ENCODE measurements at places on chromosomes 6 and 20.
A peak's percentile ranks its signal among the peaks of the same experiment; 100 is the strongest.

- DNase-seq = peak; percentile 45
Observed at GRCh38 chr20:36491901-36492617, 49.3 kb upstream of the MYL9 start.

DNA sequence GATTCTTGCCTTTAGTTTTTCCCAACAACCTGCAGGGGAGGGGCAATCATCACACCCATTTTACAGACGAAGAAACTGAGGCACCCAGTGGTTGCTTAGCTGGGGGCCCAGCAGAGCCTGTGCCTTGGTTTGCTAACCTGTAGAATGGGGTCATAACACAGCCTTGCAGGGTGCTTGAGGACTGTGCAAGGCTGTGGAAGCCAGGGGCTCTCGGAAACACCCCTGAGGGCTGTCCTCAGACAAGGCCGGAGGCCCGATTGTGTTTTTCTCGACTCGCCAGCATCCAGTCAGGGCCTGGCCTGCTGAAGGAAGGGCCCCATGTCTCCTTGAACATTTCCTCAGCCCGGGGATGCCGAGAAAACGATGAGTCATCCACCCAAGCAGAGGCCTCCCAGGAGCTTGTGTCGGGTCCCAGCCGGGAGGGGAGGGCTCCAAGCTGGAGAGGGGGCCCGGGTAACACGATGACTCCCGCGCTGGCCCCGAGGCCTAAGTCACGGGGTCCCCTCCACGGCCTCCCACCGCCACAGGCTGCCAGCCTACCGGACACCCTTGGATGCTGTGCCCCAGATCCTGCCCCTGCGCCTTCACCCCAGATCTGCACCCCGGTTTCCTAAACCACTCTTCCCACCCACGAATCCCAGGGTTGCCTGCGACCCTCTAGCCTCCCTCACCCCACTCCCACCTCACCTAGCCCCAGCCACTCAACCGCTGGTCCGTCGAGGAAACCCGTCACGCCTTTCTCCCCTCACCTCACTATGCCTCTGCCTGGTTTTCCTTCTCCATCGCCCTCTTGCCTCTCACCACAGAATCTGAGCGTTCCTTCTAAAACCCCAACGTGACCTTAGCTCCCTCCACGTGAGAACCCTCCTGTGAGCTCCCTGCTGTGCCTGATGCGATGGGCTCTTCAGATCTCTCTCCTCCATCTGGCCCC, 10.6 kb downstream of the NOL4L start:
- peak; percentile 39 for DNase-seq

- peak; percentile 83 for DNase-seq
Observed at GRCh38 chr20:62977613-62978560, 25.4 kb downstream of the SLC17A9 start.

DNA sequence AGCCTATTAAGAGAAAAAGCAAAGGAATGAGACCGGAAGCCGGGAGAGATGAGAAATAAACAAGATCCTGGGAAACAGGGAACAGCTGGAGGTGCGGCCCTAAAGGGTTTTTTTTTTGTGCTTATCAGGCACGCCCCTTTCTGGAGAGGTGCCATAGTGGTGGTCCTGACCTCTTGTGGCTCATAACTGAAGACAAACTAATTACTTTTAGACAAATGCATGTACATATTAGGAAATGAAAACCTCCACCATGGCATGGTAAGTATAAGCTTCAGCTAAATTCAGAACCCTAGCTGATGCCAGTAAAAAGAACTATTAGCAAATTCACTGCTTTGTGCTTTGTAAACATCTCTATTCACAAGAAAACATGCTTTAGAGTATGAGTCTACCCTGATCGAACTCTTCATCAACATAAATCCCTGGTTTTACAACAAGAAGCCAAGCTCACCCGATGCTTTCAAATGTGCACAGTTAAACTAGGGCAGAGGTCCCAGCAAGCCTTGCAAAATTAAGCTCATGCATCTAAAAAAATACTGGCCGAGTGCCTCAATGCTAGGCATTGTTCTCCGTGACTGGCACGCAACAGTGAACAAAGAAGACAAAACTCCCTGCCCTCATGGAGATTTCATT, 96.4 kb upstream of the MRPS10 start:
- DNase-seq = no peak

GRCh38 chr20:47489448-47489872, 12.2 kb upstream of the NCOA3 start:
- DNase-seq = no peak

DNA sequence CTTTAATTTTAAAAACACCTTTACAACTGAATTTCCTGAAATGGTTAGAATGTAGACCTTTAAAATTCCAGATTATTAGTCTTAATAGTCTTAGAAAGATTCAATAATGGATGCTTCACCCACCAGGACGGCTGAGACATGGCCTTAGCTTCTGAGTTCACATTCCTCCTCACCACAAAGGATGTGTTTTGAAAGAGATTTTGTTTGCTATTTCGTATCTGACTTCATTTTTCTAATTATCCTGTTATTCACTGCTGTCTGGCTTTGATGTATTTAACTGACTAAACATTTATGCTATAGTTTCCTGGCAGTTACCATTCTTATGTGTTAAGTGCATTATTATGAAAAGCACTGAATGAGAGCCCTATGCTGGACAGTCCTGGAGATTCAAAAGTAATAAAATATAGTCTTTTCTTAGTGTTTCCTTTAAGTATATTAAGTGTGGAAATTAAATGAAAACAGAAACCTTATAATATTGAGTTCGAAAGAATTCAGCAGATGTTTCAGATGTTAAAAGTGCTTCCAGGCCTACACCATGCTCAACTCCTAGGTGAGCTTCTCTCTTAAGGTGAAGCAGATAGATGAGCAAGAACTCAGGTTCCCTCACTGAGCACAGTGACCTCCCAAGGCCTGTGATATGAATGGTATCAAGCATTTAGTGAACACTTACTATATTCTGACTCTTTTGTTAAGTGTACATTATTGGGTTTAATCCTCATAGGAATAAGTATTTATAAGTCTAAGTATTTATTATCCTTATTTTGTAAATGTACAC, 40.3 kb downstream of the MAP3K4 start:
- no peak for DNase-seq

- DNase-seq = no peak
Observed at GRCh38 chr6:136486357-136486756, 63.9 kb downstream of the MAP7 start.

GRCh38 chr6:152859225-152859624, 108.6 kb downstream of the VIP start:
- DNase-seq = no peak

GRCh38 chr6:156686301-156686994, 90.7 kb upstream of the ARID1B start:
- DNase-seq = no peak

DNA sequence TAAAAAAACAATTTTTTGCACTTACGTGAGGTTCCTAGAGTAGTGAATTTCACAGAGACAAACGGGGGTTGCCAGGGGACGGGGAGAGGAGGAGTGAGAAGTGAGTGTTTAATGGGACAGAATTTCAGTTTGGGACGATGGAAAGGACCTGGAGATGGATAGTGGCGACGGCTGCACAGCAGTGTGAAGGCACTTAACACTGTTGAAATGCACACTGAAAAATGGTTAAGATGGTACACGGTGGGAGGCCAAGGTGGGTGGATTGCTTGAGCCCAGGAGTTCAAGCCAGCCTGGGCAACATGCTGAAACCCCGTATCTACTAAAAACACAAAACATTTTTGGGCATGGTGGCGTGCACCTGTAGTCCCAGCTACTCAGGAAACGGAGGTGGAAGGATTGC, 31.4 kb downstream of the RPP40 start:
- no peak for DNase-seq

DNA sequence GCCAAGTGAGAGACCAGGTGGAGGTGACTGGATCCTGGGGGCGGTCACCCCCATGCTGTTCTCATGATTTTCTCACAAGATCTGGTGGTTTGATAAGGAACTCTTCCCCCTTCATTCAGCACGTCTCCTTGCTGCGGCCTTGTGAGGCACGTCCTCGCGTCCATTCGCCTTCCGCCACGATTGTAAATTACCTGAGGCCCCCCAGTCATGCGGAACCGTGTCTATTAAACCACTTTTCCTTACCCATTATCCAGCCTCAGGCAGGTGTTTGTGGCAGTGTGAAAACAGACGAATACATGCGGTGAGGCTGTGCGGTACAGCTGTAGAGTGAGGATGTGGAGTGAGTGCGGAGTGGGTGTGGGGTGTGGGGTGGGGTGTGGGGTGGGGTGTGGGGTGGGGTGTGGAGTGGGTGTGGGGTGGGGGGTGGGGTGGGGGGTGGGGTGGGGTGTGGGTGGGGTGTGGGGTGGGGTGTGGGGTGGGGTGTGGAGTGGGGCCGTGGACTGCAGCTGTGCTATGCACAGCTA, 12.1 kb upstream of the NTSR1 start:
- DNase-seq = no peak

DNA sequence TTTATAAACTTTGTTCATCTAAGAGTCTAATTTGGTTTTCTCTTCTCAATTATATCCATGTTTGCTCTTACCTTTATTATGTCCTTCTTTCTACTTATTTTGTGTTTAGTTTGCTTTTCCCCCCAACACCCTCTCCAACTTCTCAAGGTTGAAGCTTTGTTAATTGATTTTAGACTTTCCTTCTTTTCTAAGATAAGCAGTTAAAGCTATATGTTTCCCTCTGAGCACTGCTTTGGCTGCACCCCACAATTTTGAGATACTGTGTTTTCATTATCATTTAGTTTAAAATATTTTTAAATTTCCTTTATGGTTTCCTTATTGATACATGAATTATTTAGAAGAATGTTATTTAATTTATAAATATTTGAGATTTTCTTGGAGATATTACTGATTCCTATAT, 13.9 kb upstream of the BEND6 start:
- DNase-seq = no peak

GRCh38 chr6:143501851-143502250, 9.7 kb downstream of the FUCA2 start:
- no peak for DNase-seq

GRCh38 chr6:33950472-33950881, 146.7 kb upstream of the MLN start:
- no peak for DNase-seq

DNA sequence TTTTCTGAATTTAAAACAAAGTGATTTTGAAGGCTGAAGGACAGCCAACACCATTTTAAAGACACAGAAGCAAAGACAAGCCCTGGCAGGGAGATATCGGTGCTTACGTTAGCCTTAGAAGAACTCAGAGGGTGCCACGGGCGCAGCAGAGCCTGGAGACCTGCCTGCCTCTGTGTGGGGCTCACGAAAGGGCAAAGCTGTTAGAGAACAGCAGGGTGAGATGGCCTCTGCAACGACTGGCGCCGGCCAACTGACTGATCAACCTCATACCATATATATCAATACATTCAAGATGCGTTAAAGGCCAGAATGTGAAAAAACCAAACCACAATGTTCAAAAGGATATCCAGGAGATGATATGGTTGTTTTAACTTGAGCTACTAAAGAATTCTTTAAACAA, 151.0 kb upstream of the RPS6KA2 start:
- DNase-seq = no peak

DNA sequence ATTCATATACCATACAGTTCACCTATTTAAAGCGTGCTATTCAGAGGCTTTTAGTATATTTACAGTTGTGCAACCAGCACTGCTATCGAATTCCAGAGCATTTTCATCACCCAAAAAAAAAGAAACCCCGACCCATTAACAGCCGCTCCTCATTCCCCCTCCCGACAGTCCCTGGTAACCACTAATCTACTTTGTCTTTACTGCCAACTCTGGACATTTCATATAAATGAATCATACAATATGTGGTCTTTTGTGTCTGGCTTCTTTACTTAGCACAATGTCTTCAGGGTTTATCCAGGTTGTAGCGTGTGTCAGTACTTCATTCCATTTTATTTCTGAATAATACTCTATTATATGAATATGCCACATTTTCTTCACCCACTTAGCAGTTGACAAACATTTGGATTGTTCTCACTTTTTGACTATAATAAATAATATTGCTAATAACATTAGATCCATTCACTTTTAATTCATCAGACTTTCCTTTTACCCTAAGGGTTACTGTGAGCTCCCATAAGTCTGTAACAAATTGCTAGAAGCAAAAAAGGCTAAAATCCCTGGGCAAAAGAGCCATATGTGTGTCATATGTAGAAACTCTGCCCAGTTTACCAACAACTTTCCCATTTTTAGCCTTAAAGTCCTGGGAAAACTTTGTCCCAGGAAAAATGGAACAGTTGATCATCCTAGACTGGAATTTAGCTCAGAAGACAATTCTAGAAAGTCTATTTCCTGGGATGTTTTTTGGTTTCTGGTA, 23.2 kb upstream of the ROS1 start:
- DNase-seq = no peak

- DNase-seq = no peak
Observed at GRCh38 chr6:112626468-112627082, 279.4 kb downstream of the RFPL4B start.

- DNase-seq = no peak
Observed at GRCh38 chr6:87736809-87737540, 34.9 kb upstream of the AKIRIN2 start.

DNA sequence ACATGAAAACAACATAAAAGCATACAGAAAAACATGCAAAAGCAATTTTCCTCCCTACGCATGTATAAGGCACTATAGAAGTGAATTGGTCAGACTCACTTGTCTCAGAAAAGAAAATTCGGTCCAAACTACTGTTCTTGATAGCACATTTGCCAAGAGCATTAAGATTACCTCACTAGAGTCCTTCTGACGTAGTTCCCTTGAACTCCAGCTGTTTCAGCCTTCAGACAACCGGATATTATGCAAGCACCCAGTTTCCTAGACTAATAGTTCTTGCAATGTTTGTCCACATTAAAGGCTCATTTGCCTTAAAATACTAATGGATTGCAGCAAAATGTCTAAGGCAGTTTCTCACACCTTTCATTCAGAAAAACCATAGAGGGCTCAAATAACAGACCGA, 2.5 kb upstream of the CASS4 start:
- DNase-seq = no peak

- no peak for DNase-seq
Observed at GRCh38 chr6:169045486-169045885, 208.2 kb downstream of the THBS2 start.

- DNase-seq = no peak
Observed at GRCh38 chr6:138297761-138298298, 79.5 kb upstream of the PBOV1 start.

- no peak for DNase-seq
Observed at GRCh38 chr6:111800821-111801220, 72.4 kb downstream of the FYN start.

DNA sequence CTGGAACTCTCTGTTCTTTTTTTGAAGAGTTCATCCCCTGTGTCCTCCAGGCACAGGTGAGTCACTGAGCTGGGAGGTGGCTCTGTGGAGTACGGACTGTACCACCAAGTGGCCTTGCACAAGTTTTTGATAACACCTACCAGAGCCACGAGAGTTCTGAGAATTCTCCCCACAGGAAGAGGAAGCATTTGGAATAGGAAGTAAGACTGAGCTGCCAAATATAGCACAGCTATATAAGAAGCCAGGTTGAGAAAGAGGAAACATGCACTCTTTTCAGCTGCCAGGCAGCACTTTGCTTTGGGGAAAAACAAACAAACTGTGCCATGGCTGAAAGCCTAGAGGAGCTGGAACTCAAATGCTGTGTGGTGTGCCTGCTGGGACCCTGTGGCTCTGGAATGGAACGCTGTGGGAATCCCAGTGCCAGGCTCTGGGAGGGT, 70.8 kb upstream of the RIPOR2 start:
- DNase-seq = no peak

GRCh38 chr6:28953039-28953584, 29.3 kb upstream of the TRIM27 start:
- peak; percentile 67 for DNase-seq

Data from activated naive CD4-positive, alpha-beta T cell treated with anti-CD3 and anti-CD28 coated beads, Interleukin-2, amount 50 U/mL, for 16 hours (primary cell).